ENCODE measurements at places on chromosomes 4 and X.

DNA sequence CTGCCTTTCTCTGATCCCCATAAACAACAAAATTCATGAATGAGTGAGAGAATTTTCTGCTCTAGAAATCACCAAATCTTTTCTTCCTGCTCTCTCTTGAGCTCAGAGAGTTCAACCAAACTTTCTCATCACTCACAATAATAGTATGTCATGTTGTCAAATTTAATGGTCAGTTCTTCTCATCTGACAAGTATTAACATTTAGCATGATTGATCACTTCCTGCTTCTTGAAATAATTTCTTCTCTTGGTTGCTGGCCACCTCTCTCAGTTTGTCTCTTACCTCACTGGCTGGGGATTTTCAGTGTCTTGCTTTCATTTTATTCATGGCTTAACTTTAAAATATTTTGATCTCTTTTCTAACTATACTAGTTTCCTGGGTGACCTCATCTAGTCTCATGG is 25.5 kb upstream of the FGF5 start:
- no peak for DNase-seq

DNA sequence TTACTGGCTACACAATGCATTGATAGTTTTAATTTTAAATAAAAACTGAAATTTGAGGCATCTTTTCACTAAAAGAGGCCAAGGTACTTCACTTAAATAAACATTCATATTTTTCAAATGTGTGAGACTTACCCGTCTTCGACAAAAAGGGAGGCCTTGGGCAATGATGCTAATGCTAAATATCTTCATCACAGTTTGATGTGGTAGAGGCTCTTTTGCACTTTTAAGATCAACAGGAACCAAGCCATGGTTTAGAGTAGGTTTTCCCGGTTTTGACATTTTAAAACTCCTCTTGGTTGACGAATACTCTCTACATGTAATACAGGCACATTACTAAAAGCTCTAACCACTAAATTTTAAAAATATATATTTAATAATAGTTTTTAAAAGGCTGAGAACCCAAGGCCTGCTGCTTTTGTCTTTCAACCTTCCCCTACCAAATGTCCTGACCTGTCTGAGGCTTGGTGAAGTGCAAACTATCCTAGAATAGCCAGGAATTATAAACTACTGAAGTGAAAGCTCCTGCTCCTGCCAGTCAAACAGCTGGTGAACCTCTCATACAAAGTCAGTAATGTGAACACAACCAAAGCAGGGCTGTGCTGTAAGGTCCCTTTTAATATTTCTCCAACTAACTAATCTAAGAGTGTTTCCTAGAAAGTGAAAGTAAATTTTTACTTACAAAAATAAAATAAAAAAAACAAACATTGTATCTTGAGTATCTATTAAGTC is 153.7 kb downstream of the FBXW7 start:
- no peak for DNase-seq

DNA sequence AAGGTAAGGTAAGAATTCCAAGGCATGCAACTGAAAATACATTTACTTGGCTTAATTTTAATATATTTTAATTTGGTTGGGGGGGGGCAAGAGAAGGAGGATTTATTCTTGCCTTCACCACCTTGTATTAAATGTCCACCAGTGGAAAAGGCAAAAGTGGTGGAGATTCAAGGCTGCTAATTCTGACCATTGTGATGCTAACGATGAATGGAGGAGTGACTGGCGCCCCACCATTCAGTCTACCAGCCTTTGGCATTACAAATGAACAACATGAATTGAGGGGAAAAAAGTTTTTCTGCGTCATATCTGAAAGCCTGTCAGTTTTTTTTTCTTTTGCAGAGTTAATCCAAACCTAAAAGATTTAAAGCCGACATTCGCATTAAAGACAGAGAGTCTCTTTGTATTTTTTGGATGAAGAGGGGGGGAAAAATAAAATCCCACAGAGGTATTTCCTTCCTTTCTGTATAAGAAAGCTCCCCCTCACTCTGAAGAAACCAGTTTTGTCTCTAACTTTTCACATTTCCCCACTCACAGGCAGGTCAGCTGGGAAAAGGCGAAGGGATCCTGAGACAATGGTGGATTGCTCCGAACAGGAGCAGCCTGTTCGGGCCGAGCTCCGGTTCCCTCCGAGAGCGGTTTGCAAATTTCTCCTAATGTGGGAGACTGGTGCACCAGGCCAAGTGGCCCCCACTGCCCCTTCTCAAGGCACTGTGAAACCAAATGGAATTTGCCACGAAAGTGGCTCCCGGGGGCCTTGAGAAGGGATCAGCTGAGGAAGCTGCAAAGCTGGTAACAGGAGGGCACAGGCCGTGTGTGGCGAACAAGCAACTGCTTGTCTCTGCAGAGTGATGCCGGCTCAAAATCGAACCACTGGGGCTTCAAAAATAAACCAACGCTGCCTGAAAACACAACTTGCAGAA is 28.1 kb downstream of the SHISA3 start:
- no peak for DNase-seq

GRCh38 chr4:113901994-113902787 is 77.3 kb downstream of the ARSJ start:
- DNase-seq, result peak; percentile 13

GRCh38 chrX:20237864-20238263 is 28.8 kb downstream of the RPS6KA3 start:
- DNase-seq, result no peak

DNA sequence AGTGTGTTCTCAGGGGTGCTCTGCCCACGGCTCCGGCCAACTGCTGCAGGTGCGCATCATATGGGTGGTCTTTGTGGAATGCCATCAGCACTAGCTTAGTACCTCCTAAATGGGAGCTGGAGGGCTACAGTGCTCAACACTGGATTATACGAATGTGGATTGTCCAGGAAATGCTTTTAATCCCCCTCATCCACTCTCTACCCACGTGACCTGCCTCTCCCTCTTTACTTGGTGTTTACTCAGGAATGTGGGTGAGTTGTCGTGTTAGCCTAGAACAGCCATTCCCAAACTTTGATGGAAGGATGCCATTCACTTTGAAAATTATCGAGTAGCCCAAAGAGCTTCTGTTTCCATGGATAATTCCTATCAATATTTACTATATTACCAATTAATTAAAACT is 150.8 kb downstream of the PTTG2 start:
- no peak for DNase-seq

- no peak for DNase-seq
These were observed 65.4 kb downstream of the SOX3 start for GRCh38 chrX:140439476-140439875.

- no peak for DNase-seq
These were observed 4.5 kb upstream of the HSD17B13 start for GRCh38 chr4:87327136-87327535.

- no peak for DNase-seq
These were observed 44.4 kb downstream of the LRBA start for GRCh38 chr4:150970685-150971151.

- no peak for DNase-seq
These were observed 2506.0 kb downstream of the PCDH7 start for GRCh38 chr4:33226133-33226532.

DNA sequence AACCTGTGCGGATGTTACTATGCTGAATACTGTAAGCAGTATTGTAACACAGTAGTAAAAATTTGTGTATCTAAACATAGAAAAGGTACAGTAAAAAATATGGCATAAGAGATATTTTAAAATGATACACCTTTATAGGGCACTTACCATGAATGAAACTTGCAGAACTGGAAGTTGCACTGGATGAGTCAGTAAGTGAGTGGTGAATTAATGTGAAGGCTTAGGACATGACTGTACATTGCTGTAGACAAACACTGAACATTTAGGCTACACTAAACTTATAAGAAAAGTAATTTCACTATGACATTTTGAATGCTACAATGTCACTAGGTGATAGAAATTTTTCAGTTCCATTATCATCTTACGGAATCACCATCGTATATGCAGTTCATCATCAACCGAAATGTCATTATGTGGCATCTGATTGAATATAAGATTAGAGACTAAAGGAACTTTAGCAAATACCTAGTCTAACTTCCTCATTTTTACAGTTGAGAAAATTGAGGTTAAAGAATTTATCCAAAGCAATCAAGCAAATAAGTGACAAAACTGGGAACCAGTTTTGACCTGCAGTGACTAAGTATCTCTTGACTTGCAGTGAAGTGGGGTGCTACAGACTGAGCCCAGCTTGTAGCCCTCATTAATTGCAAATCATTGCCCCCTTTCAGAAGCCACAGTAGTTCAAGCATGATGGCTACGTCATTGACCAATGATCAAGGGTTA is 55.3 kb downstream of the EGF start:
- DNase-seq, result no peak

GRCh38 chrX:125203365-125203736 is 116.3 kb upstream of the TEX13C start:
- no peak for DNase-seq

- DNase-seq, result no peak
These were observed 33.4 kb downstream of the ACSL1 start for GRCh38 chr4:184792334-184792733.

DNA sequence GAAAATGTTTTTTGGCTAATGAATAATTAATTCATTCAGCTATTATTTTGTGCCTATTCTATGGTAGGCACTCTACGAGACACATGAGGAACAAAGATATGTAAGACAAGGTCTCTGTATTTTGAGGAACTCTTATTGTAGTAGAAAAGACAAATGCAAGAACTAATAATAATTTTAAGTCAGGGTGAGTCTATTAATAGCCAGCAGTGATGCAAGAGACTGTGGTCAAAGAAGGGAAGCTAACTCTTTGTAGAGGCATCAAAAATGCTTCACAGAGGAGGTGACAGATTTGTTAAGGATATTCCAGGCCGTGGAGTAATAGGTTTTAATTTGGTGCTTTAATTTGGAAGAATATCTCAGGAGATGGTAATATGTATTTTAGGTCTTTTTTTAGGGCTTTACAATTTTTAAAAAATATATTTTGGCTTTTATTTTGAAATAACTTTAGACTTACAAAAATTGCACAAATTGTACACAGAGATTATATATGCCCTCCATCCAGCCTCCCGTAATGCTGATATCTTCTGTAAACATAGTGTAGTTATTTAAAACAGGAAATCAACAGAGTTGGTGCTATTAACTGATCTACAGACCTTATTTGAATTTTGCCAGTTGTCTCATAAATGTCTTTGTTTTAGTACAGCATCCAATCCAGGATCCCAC is 48.1 kb downstream of the DCLK2 start:
- DNase-seq, result no peak

DNA sequence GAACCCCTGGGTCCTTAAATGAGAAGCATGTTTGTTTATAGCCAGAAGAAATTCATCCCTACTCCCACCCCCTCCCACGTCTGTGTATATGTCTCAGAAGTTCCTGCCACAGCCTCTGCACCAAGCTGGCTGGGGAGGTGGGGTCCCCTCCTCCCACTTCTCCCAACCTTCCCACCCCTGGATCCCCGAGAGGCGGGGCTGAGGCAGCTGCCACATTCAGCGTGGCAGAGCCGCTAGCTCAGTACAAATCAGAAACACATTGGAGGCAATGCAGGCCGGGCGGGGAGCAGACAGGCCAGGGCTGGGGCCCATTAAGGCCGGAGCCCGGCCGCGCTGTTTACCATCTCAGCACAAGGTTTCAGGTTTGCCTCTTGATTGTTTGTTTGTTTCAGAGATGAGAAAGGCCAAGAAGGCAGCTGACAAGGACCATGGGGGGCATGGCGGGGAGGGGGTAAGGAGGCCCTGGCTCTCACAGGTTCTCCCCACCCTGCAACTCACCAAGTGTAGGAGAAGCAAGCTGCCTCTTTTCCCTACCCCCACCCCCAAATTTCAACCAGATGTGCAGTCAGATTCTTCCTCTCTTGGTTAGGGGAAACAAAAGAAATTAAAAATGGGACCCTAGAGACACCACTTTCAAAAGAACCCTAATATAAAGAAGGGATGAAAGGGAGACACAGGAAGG is 22.3 kb downstream of the PJA1 start:
- DNase-seq, result no peak

- DNase-seq, result no peak
These were observed 17.5 kb downstream of the ANKRD50 start for GRCh38 chr4:124694946-124695598.

- DNase-seq, result no peak
These were observed 24.3 kb downstream of the UPF3B start for GRCh38 chrX:119828446-119828845.

- no peak for DNase-seq
These were observed 31.5 kb downstream of the WWC2 start for GRCh38 chr4:183130328-183131155.

DNA sequence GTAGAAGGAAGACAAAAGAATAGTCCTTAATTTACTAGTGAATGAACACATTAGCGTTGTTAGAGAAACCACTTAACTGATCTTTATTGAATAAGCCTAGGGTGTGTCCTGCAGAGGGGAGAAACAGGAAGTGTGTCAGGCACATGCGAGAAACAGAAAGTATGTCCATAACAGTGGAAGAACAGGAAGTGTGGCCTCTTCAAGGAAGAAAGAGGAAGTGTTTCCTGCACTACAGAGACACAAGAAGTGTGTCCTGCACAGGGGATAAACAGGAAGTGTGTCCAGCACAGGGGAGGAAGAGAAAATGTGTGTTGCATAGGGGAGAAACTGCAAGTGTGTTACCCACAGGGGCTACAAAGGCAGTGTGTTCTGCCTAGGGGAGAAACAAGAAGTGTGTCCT is 539.6 kb upstream of the PRKX start:
- no peak for DNase-seq

DNA sequence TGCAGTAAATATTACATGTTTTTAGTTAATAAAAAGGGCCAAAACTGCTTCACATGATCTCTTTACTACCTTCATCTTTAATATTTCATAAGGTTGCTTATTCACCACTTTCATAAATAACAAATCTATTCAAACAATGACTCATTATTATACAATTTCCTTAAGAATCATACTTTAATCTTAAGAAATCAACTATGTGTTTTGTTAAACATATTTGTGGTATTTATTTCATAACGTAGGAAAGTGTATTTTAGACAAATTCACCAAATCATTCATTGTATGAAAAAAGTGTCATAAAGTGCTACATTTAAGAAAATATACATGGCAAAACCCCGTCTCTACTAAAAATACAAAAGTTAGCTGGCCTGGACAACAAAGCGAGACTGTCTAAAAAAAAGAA is 150.5 kb upstream of the RXFP1 start:
- DNase-seq, result no peak

GRCh38 chr4:78018271-78019049 is 38.7 kb upstream of the FRAS1 start:
- no peak for DNase-seq

GRCh38 chr4:40305328-40306170 is 29.6 kb upstream of the CHRNA9 start:
- DNase-seq, result no peak

- no peak for DNase-seq
These were observed 199.9 kb downstream of the PCDH7 start for GRCh38 chr4:30920043-30920442.

Data from stimulated activated CD4-positive, alpha-beta T cell treated with anti-CD3 and anti-CD28 coated beads, TNF-alpha, amount 100 ng/mL, for 48 hours (primary cell).